GF-D8 (cell line): ENCODE measurements at places on chromosomes 3 and 15.

DNA sequence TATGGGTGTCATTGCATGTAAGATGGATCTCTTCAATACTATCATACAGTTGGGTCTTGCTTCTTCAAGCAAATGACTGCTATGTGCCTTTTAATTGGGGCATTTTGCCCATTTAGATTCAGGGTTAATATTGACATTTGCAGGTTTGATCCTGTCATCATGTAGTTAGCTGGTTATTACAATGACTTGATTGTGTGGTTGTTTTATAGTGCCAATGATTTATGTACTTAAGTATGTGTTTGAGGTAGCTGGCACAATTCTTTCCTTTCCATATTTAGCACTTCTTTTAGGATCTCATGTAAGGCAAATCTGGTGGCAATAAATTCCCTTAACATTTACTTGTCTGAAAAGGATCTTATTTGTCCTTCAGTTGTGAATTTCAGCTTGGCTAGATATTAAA lies 267.5 kb downstream of the VGLL3 start:
- DNase-seq, result no peak

DNA sequence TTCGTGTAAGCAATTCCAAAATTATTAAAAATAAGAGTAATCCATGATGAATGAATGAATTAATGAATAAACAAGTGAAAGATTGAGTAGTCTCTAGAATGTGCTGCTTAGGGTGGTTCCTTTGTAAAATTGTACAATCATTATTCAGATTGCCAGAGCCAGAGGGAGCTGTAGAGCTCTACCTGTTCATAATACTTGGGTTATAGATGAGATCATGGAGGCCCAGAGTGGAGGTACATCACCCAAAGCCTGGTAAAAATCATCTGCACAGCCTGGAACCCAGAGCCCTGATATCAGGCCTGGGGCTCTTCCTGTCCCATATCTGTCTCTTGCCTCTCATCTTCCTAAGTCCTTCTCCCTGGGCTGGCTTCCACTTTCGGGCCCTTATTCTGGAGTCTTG lies 297.2 kb downstream of the RPLP1 start:
- DNase-seq, result no peak

GRCh38 chr3:184570489-184570888 lies 8.9 kb downstream of the EPHB3 start:
- no peak for DNase-seq

DNA sequence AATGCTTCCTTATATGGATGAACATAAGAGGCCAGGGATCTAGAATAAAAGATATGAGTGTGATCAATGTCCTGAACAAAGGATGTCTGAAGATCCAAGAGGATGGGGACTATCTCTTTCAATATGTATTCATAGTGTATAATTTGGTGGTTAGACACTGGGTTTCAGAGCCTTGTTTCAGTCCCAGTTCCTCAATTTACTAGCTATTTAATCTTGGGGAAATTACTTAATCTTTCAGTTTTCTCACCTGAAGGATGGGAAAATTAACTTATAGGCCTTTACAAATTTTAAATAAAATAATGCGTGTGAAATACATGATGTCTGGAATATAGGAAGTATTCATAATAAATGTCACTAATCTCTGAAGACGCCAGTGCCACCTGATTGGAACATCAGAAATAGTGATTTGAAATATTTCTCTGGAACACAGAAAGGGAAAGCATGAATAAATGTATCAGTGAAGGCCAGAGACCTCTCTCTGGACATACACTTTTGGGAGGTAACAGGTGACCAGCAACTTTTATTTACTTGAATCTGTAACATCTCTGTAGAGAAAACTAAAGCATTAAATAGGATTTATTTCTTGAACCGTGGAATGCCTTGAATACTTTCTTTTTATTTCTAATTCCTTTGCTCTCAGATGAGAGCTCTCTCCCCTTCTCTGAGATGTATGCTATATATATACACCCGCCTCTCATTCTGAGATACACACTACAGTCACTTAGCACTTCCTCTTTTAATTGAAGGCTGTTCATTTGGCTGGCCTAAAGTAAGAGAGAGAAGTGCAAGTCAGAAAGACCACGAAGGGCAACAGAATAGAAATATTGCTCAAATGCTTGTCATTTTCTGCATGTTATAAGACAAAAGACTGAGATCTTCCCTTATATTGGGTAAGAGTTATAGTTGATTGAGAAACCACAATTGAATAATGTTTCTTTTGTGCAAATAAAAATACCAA lies 407.1 kb downstream of the LSAMP start:
- no peak for DNase-seq

- DNase-seq, result no peak
Observed at GRCh38 chr15:55789066-55789660, 46.2 kb upstream of the PRTG start.

- DNase-seq, result no peak
Observed at GRCh38 chr15:88980498-88980897, 67.3 kb upstream of the MFGE8 start.

- no peak for DNase-seq
Observed at GRCh38 chr3:7573330-7573729, 712.4 kb downstream of the GRM7 start.

- DNase-seq, result no peak
Observed at GRCh38 chr15:76155731-76156130, 95.9 kb downstream of the TMEM266 start.

- DNase-seq, result no peak
Observed at GRCh38 chr15:75723847-75724660, 11.4 kb upstream of the CSPG4 start.

DNA sequence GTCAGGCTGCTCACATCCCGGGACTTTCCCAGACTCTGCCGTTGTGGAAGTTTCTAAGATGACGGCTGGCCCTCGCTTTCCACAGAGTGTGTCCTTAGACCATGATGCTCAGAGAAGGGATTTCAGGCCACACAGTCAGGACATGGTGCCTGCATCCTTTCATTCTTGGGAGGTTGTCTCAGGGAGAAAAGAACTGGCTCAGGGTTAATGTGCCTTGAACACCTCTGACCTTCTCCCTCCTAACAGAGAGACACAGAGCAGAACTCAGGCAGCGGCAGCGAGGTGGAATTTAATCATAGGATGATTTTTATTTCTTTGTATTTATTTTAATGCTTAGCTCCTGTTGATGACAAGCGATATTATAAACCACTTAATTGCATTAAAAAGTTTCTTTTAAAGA lies 96.9 kb upstream of the ATP2B2 start:
- no peak for DNase-seq

DNA sequence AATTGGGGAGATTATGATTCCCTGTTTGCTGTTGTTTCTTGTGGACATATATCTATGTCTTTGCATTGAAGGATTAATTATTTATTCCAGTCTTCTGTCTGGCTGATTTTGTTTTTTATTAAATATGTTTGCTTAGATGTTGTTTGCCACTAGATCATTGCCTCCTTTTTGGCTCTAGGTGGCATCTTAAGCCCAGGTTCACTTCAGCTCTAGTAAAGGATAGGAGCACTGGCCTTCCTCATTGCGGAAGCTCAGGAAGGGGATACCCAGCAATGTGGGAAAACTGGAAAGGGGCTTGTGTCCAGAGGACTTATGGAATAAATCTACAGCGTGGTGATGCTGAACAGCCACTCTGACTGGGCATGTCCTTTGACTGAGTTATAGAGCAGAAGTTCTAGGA lies 821.6 kb downstream of the PDCD6IP start:
- no peak for DNase-seq

DNA sequence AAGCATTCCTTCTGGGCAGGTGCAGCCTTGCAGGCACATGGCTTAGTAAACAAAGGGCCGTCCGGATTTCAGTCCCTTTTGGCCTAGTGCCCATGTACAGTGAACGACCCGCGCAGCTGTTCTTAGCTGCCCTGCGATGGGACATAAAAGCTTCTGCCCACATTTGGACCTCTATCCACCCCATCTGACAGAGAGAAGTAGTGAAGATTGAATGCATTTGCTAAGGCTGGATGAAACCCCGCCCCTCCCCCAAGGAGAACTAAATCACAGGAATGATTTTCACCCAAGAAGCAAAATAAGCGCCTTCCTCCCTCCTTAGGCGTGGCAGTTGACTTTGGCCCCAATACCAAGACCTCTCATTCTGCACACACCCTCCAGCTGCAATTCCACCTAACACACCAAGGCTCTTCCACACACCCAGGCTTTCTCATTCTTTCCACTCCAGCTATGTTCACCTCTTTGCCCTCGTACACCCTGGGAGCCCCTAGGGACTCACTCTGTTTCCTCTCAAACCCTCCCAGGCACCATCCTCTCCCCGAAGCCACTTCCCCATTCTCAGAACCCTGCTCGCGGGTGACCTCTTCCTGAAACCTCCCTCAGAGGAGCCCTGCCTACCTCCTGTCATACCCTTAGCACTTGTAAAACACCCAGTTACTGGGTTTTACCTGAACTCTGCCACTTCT lies 14.1 kb upstream of the HRH1 start:
- DNase-seq, result peak; percentile 97

DNA sequence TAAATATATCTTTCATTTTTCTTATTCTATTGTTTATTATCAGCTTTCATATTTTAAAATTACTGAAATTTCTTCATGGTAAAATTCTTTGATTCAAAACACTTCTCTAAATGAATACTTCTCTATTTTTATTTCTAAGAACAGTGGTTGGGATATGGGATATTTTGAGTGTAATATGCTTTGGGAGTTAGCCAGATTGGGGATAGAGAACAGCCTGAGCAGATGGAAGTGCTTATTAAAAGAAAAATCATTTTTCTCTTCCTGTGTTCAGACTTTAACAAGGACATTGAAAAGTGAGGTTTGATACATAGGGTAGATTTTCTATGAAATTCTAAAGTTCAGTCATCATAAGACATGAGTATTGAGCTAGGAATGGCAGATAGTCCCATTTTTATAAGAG lies 84.8 kb downstream of the COL6A5 start:
- DNase-seq, result no peak

DNA sequence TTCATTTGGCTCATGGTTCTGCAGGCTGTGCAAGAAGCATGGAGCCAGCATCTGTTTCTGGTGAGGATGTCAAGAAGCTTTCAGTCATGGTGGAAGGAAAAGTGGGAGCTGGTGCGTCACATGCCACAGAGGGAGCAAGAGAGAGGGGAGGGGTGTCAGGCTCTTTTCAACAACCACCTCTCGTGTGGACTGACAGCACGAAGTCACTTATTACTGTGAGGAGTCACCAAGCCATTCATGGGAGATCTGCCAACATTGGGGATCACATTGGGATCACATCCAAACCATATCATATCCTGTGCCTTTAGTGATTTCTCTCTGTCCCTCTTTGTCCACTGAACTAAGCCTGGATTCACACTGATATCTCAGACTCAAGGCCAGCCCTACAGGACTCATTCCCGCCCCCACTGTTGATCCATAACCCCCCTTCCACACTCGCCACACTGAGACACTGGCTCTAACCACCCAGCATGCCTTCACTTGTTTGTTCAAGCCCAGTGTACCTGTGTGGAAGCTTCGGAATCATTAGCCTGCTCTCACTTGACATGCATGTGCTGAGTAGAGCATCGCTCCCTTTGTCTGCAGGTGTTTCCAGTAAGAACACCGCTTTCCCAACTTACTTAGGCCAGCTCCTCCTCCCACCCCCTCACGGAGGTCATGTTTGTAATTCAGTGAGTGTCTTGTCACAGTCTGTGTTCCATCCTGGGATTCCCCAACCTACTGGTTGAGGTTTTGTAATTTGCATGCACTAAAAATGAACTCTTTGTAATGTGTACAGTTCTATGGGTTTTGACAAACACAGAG lies 132.2 kb downstream of the KLF13 start:
- DNase-seq, result no peak
